Sigmoid colon (tissue), 7 donors: ENCODE measurements at places on chromosomes 11 and 22. TPM values are rescaled to one million over a fixed set of nuclear protein-coding genes. Genes with fewer than 3 reads are reported as not detected.

CYB5R3 gene
- 158 TPM for polyA plus RNA-seq

DNA sequence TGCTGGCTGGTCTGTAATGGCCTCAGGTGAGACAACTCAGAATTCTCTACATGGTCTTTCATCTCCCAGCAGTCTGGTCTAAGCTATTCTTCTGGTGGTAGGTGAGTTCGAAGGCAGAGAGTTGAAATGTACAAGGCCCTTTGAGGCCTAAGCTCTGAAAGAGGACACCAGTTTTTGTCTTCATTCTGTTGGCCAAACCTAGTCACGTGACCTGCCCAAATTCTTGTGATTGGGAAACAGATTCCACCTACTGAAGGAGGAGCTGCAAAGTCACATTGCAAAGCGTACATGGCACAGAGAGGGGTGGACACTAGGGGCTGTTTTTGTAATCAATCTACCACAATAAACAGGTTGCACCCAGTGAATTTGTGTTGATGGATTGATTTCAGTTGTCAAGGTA lies 193.5 kb downstream of the NAV2 start:
- H3K27ac ChIP-seq, result no peak overlapping the region
- H3K4me3 ChIP-seq, result no peak overlapping the region

- H3K27me3 ChIP-seq, result no peaks in the 10 kb centered on the region
- no peak for DNase-seq
- H3K4me1 ChIP-seq, result no peaks in the 10 kb centered on the region
- no peak overlapping the region for H3K4me3 ChIP-seq
- H3K27ac ChIP-seq, result no peak overlapping the region
- H3K36me3 ChIP-seq, result no peaks in the 10 kb centered on the region
These were observed 1044.4 kb downstream of the TBC1D22A start for GRCh38 chr22:47806894-47807293.

BATF2 gene
- polyA plus RNA-seq, result 14.4 TPM

GRCh38 chr11:43393765-43394355 lies 35.1 kb downstream of the TTC17 start:
- no peak overlapping the region for H3K27ac ChIP-seq
- DNase-seq, result no peak
- H3K36me3 ChIP-seq, result peaks cover 37% of the 10 kb centered on the region
- no peaks in the 10 kb centered on the region for H3K27me3 ChIP-seq
- no peaks in the 10 kb centered on the region for H3K4me1 ChIP-seq
- H3K4me3 ChIP-seq, result no peak overlapping the region

DNA sequence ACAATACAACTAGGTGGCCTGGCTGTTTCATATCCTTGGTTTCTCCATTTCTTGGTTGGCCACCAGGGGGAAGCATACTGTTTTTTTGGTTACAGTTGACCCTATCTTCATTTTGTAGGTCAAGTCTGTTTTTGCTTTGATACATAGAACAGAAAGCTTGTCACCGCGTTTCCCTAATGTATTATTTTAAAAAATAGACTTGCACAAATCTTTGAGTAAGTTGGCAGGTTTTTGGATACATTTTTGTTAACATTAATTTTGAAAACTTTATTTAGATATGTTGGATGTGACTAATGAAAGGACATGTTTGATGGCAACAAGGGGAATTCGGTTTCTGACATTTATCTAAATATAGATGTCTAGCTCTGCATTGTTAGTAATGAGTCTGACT lies 3.0 kb downstream of the NCR3LG1 start:
- no peak overlapping the region for H3K27ac ChIP-seq
- no peak overlapping the region for H3K4me3 ChIP-seq
- H3K36me3 ChIP-seq, result no peaks in the 10 kb centered on the region
- peak; percentile 72 for DNase-seq
- no peaks in the 10 kb centered on the region for H3K4me1 ChIP-seq

- H3K27me3 ChIP-seq, result no peaks in the 10 kb centered on the region
- H3K4me3 ChIP-seq, result no peak overlapping the region
- no peak overlapping the region for H3K27ac ChIP-seq
- no peaks in the 10 kb centered on the region for H3K4me1 ChIP-seq
These were observed 58.7 kb upstream of the PRODH start for GRCh38 chr22:18994701-18995326.

- H3K27me3 ChIP-seq, result no peaks in the 10 kb centered on the region
- no peak for DNase-seq
- H3K4me1 ChIP-seq, result no peaks in the 10 kb centered on the region
- no peaks in the 10 kb centered on the region for H3K36me3 ChIP-seq
These were observed 55.8 kb upstream of the CEP295 start for GRCh38 chr11:93605642-93606041.

DNA sequence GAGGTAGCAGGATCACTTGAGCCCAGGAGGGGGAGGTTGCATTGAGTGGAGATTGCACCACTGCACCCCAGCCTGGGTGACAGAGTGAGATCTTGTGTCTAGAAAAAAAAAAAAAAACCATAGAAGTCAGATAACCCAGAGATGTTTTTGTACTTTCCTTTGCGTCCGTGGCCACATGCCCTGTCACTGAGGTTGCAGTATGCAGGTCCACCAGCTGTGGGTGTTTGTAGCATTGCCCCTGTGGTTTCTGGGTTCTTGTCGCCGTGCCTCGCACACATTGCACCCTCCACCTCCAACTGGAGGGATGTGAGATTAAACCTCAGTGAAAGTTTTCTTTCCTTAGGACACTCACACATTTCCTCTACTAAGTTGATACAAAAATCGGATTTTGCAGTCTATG lies 70.3 kb downstream of the TNRC6B start:
- DNase-seq, result no peak
- H3K4me3 ChIP-seq, result no peak overlapping the region
- H3K36me3 ChIP-seq, result no peaks in the 10 kb centered on the region
- no peaks in the 10 kb centered on the region for H3K27me3 ChIP-seq
- H3K27ac ChIP-seq, result no peak overlapping the region
- peaks cover 8% of the 10 kb centered on the region for H3K4me1 ChIP-seq

FAM180B gene
- polyA plus RNA-seq, result not detected
